ENCODE measurements at places on chromosomes 11 and 22.

DNA sequence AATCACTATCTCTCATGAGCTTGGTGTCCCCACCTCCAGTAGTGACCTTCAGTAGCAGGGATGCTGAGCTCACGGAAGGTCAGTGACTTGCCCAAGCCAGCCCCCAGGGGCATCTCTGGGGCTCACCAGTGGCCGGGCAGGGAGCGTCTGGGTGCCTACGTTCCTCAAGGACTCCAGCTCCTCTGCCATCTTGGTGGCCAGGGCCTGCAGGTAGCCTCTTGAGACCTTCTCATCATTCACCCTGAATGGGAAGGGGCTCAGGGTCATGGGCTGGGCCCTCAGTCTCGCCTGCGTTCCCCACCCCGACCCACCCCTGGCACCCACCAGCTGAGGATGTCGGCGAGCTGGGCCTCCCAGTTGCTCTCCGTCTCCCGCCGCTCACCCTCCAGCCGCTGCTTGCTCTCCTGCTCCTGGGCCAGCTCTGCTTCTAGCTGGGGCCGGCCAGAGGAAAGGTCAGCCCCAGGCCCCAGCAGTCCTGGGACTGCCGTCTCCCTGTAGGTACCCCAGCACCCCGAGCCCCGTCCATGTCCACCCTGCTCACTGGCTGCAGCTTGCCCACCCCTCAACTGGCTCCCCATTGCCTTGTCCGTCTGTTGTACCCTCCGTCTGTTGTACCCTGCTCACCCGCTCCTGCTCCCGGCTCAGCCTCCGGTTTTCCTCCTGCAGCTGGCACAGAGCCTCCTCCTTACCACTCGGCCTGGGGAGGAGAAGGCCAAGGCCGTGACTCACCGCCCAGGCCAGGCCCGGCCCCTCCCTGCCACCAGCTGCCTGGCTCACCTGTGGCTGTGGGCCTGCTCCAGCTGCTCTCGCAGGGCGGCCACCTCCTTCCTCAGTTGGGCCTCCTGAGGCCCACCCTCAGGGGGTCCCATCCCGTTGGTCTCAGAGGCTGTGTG lies 9.5 kb downstream of the CDC42BPG start:
- no peak for DNase-seq

- DNase-seq = no peak
These were observed 361.3 kb downstream of the GRM5 start for GRCh38 chr11:88704485-88704884.

DNA sequence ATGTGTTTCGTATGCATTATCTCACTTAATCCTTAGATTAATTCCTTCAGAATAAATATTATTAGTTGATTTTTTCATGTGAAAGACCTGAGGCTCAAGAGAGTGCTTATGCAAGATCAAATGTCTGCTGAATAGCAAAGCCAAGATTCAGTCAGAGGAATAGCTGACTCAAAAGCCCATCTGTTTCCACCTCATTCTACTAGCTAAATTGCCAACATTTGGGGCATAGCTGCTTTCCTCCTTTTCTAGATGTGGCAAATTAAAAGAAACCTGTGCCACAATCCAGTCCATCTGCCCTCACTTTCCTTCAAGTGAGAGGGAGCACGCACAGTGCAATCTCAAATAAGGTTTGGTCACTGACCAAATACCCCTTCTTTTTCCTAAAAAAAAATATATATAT lies 121.1 kb downstream of the PAX6 start:
- no peak for DNase-seq

GRCh38 chr22:42083119-42083518 lies 3.6 kb downstream of the SMDT1 start:
- DNase-seq = no peak

DNA sequence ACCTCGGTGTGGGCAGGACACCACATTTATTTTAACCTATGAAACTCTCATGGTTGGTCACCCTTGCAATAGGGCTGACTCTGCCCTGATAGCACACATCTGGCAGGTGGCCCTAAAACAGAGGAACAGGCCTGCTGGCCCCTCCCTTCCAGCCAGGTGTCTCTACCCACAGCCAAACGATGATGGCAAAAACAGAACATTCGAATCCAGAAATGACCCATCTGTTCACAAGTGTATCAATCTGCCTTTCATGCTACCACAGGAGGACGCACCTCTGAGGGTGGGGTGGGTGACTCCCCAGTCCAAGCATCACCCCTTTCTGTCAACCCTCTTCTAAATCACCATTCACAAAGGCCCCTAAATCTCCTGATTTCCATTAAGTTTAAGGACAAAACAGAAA lies 118.1 kb downstream of the ETS1 start:
- DNase-seq = no peak

DNA sequence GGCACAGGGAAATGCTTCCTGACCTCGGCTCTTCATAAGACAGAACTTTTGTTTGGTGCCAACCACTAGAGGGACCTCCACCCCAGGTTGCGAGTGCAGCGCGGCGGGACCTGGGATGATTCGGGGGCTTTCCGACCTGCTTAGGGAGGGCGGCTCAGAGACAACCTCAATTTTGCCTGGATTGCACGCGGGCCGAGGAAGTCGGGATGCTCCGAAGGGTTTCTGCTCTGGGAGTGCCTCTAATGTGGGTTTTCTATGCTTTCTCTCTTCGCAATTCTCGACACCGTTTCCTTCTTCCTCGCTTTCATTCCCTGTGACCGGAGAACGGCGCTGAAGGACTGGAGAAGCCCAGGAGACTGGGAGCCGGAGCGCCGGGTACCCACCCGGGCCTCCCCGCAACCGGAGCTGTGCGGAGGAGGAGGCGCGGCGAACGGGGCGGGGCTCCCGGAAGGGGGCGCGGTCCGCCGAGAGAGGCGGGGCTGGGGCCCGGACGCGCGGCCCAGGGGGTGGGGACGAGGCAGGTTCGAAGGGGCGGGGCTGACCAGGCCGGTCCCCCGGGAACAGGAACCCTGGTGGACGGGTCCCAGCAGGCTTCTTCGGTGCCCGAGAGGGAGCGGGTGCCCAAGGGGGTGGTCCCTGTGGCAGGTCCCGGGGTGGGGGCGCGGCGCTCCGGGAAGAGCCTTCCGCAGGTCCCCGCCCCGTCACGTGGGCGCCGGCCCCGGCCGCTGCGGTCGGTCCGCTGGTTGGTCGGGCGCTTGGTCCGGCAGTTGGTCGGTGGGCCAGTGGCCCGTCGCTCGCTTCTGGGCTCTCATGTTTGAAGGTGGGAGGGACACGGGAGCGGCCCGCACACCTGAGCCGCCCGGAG lies at the start of gene PPFIBP2:
Gene PPFIBP2 (plus strand): TSS at position 766 of the 865 bp plus-strand sequence. CDS start 35,477 bp downstream, outside the sequence.
- DNase-seq = no peak

- peak; percentile 56 for DNase-seq
These were observed 141.1 kb upstream of the NARS2 start for GRCh38 chr11:78715639-78716311.

DNA sequence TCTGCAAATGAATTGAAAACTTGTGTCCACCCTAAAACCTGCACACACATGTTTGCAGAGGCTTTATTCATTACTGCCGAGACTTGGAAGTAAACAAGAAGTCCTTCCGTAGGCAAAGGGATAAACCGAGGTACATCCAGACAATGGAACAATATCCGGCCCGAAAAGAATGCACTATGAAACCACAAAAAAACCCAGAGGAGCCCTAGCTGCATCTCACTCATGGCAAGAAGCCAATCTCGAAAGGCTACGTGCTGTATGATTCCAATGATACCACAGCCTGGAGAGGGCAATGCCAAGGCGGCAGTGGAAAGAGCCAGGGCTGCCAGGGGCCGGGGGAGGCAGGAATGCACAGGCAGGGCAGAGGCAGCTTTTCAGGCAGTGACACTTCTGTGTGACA lies 3.2 kb upstream of the MRPL23 start:
- no peak for DNase-seq

DNA sequence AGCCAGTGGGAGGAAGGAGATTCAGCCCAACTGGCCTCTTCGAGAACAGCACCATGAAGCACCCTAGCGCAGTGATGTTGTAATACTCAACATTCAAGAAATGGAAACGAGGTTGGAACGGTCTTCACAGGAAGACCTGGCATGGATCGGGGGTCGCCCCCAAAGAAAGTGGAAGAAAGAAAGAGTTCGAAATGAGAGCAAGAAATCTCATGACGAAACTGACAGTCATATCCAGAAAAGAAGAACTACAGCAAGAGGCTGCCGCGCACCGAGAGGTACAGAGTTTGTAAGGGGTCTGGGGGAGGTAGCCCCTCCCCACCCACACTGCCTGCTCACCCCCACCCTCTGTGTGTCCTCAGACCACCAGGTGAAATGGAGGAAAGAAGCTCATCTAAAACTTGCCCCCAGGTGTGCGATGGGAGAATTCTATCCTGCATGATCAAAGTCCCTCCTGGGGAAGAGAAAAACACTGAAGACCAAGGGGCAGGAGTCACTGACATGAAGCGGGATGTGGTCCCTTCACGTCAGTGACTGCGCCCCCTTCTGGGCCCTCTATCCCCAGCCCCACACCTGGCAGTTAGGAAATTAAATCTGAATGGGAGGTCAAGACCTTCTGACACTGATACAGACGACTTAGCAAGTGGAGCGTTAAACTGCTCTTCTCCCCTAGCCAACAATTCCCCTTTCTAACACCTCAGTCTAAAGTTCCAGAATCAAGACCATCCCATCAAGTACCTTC lies 52.9 kb upstream of the SPATA19 start:
- no peak for DNase-seq

- DNase-seq = no peak
These were observed 392.2 kb downstream of the TBC1D22A start for GRCh38 chr22:47154621-47155081.

DNA sequence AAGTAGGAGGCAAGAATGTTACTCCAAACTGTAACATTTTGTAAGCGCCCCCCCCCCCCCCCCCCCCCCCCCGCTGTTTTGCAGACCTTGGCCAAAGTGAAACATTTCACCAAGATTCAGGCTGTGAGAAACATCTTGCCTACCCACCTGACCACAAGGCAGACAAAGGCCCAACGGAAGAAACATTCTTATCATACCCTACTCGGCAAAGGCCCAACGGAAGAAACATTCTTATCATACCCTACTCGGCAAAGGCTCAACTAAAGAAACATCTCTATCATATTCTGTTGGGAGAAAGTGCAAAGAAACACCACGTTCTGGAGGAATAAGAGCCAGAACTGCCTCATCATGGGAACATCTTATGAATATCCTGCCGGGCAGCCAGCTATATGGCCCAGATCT lies 117.1 kb downstream of the JRKL start:
- DNase-seq = no peak

DNA sequence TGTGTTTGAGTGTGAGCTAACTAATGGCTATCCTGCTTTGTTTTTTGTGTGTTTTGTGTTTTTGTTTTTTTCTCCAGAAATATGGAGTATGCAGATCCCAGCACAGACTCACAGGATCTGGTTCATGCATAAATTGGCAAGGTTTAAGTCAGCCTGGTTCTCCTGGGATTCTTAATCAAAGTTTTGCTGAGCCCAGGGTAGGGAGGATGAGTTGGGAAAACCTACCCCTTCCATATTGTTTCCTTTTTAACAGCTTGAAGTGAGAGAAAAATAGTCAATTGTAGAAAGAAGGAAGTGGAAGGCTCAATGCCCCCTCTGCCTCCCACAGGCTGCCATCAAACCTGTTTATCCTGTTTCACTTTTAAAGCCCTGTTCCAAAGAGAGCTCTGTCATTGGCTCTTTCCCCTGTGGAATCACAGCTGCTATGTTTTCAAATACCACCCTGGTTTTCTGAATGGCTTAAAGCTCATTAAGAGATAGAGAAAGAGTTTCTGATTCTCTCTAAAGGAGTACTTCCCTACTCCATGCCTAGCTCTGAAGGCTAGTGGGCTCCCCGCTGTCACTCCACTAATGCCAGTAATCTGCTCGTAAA lies 23.4 kb upstream of the CADM1 start:
- DNase-seq = no peak

DNA sequence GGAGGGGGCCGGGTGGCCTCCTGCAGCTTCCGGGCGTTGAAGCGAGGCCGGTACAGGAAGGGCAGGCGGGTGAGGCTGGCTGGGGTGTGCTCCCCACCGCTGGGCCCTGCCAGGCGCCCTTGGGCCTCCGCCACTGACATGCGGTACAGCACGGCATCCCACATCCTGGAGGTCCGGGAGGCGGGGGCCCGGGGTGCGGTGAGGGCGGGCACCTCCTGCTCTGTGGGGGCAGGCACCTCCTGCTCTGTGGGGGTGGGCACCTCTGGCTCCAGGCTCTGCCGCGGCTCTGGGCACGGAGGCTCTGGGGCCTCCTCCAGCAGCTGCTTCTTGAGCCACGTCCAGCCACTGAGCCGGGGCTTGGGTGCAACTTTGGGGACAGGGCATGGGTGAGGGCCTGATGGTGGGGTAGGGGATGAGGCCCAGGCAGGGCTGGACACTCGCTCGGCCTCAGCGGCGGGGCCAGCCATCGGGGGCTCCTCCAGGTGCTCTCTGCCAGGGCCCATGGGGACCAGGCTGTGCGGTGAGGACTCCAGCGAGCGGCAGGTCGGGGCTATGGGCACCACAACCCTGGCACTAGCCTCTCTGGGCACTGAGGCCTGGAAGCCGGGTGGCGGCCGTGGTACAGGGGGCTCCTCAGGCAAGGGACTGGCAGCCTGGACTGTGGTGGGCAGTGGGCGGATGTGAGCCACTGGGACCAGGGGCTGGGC lies 2.3 kb downstream of the PRR33 start:
- no peak for DNase-seq

GRCh38 chr11:42315267-42315666 lies 855.8 kb upstream of the LRRC4C start:
- no peak for DNase-seq

- no peak for DNase-seq
These were observed 935 bp upstream of the RTN4RL2 start for GRCh38 chr11:57459164-57460021.

GRCh38 chr11:33268945-33269540 lies 11.9 kb downstream of the HIPK3 start:
- DNase-seq = no peak

DNA sequence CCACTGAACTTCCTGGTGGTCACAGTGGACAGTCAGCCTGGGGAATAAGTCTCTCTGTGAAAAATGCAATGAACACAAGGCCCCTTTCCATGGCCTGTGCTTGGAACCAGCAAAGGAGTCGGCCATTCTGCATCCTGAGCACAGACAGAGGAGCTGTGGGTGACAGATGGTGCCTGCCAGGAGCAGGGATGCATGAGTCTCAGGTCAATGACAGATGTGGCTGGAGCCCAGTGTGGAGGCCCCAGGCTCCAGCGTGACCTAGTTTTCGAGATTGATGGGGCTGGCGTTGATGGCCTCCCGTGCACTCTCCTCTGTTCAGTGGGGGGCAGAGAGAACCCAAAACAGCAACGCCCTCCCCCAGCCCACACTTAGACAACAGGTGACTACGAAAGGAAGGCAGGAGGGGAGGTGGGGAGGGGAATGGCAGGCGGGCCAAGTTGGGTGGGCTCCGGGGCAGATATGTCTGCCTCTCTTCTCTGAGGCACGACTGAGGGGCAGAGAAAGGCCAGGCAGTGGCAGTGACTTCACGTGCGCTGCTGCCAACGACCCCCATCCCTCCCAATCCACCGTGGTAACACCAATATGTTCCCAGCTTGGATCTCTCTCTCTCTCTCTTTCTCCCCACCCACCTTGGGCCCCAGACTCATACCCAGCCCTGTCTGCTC lies 34.4 kb upstream of the CD5 start:
- no peak for DNase-seq

DNA sequence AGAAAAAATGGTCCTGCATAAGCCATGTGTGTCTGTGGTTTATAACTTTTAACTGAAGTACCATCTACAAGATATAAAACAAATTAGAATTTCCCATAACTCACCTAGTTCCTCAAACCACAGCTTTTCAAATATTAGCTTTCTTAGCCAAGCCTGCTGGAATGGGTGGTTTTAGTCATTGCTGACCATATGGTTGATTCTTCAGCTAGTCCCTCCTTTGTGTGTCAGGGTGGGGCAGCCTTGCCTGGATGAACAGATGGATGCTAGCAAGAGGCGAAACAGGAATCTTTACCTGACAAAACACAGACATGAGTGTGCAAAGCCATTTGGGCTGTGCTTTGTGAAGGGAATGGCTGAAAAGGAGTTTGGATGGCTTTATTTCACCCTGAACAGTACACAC lies 6.9 kb upstream of the B3GNT6 start:
- no peak for DNase-seq
